CD8-positive, alpha-beta memory T cell (primary cell): ENCODE measurements at places on chromosomes 1 and 21.

DNA sequence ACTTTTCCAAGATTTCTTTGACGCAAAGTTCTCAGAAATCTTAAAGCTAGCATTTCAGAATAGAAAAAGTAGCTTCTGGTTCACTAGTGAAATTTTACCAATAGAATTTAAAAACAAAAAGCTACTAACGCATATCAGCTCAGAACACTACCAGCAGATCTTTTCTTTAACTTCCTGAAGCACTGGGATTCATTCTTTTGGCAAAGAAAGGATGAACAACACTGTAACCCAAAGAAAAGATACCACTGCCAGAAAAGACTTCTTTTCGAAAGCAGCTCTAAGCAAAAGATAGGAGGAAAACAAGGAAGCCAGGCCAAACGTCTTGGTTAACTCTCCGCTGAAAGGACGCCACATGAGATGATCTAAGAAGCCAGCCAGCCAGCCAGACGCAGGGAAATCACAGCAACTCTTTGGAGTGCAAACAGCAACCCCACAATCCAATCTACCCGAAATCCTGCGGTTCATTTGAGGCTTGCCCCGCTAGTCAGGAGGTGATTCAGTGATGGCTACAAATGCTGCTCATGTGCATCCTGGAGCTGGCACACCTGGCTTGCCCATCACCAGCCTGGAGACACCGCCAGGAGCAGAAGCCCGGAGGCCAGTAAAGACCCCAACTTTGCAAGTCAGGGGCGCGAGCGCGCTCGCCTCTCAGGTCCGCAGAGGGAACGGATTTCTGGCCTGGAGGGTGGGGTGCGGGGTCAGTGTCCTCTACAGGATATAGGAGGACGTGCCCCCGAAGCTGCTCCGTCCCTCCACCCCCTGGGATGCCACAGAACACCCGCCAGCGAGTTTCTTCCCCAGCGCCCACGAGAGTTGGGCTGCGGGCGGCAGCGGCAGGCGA lies 812 bp downstream of the NBPF1 start:
- H3K27me3 ChIP-seq = no peaks in the 10 kb centered on the region
- peak; percentile 36 for DNase-seq
- peaks cover 5% of the 10 kb centered on the region for H3K36me3 ChIP-seq
- H3K4me1 ChIP-seq = peaks cover 23% of the 10 kb centered on the region
- H3K27ac ChIP-seq = peak overlapping the region; percentile 4

- H3K27ac ChIP-seq = no peak overlapping the region
- H3K27me3 ChIP-seq = no peaks in the 10 kb centered on the region
- DNase-seq = no peak
- no peaks in the 10 kb centered on the region for H3K4me1 ChIP-seq
Measured at GRCh38 chr1:3194760-3195479, 125.9 kb downstream of the PRDM16 start.

DNA sequence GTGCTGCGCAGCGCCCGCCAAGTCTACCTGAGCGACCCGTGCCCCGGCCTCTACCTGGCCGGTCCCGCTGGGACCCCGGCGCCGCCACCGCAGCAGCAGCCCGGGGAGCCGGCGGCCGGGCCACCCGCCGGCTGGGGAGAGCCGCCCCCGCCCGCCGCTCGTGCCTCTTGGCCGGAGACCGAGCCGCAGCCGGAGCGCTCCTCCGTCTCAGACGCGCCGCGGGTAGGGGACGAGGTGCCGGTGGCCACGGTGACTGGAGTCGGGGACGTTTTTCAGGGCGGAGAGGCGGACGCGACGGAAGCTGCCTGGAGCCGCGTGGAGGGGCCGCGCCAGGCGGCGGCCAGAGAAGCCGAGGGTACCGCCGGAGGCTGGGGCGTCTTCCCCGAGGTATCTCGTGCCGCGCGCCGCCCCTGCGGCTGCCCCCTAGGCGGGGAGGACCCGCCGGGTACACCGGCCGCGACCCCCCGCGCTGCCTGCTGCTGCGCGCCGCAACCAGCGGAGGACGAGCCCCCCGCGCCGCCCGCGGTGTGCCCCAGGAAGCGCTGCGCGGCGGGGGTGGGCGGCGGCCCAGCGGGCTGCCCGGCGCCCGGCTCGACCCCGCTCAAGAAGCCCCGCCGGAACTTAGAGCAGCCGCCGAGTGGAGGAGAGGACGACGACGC lies 646 bp downstream of the IER5 start:
- no peaks in the 10 kb centered on the region for H3K27me3 ChIP-seq
- H3K36me3 ChIP-seq = no peaks in the 10 kb centered on the region
- peak overlapping the region; percentile 99 for H3K27ac ChIP-seq
- DNase-seq = no peak

DNA sequence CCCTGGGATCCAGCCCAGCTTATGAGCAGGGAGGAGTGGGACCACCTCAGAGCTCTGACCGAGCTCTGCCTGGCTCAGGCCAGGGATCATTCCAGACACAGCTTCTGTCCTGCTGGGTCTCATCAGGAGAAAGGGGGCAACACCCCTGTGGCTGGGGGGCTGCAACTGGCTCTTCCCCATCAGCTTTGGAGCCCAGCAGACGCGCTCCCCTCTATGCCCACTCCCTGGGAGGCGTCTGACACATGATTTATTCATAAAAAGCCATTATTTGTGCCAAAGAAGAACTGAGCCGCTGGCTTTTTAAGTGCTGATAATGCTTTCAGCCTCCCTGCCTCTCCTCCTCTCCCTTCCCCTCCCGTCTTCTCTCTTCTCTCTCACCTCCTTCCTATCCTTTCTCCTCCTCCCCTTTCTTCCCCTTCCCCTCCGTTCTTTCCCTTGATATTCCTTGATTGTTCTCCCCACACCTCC lies 25.0 kb downstream of the FOXO6 start:
- DNase-seq = no peak
- H3K36me3 ChIP-seq = no peaks in the 10 kb centered on the region
- H3K4me1 ChIP-seq = no peaks in the 10 kb centered on the region
- no peak overlapping the region for H3K4me3 ChIP-seq
- peaks cover 11% of the 10 kb centered on the region for H3K27me3 ChIP-seq

DNA sequence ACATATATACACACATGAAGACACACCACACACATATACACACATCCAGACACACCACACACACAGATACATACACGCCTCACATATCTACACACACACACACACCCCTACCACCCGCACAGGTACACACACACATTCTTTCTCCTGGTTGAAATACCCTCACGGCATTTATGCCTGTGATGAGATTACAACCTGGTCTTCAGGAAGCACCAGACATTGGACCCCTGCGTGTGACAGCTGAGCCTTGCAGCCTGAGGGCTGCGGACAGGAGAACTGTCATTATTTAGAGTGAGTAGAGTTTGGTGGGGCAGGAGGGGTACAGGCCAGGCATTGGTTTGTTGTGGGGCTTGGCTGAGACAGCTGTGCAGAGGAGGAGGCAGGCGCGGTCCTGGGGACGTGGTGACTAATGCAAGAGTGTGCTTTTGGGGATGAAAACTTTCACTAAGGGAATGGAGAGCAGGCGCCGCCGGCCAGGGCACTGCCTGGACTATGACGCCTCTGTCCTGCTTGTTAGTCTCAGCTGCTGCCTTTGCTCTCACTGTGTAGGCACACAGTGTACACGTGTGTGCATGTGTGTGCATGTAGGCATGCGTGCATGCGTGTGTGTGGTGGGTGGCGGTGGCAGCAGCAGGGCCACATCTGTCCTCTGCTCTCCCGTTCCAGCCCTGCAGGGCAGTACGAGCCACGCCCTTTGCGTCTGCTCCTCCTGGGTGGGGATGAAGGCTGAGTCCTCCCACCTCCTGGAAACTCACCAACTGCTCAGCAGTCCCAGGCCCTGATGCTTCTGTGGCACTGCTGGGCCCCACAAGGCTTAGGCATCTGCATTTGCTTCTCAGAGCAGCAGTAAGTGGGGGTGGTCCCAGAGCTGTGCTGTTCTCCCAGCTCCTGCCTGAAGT lies 57.6 kb downstream of the SPSB1 start:
- H3K27ac ChIP-seq = no peak overlapping the region
- H3K27me3 ChIP-seq = no peaks in the 10 kb centered on the region
- no peaks in the 10 kb centered on the region for H3K4me1 ChIP-seq
- H3K4me3 ChIP-seq = no peak overlapping the region

- DNase-seq = no peak
- peaks cover 17% of the 10 kb centered on the region for H3K4me1 ChIP-seq
- no peaks in the 10 kb centered on the region for H3K27me3 ChIP-seq
- no peak overlapping the region for H3K4me3 ChIP-seq
- no peak overlapping the region for H3K27ac ChIP-seq
Measured at GRCh38 chr1:17014671-17015567, 3.2 kb upstream of the ATP13A2 start.

DNA sequence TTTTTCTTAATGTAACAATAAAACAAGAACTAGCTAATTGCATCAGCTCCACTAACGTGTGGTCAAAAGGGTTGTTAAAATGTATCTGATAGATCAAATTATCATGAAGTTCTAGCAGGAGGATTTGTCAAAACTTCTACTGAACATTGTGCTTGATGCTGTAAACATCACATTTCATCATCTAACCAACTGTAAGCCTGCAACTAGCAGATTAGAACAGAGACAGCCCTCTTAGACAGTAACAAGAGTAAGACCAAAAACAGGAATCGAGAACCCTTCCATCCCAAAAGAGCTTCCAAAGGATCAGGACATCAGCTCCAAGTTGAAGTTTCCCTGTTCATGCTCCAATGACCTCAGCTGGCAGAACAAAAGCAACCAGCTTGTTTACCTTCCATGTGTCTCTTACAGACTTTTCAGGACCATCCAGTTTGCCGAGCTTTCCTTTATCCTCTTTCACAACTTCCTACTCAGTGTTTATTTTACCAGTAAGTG lies 44.6 kb downstream of the NIBAN1 start:
- H3K4me1 ChIP-seq = no peaks in the 10 kb centered on the region
- DNase-seq = no peak
- no peak overlapping the region for H3K27ac ChIP-seq
- H3K36me3 ChIP-seq = no peaks in the 10 kb centered on the region

DNA sequence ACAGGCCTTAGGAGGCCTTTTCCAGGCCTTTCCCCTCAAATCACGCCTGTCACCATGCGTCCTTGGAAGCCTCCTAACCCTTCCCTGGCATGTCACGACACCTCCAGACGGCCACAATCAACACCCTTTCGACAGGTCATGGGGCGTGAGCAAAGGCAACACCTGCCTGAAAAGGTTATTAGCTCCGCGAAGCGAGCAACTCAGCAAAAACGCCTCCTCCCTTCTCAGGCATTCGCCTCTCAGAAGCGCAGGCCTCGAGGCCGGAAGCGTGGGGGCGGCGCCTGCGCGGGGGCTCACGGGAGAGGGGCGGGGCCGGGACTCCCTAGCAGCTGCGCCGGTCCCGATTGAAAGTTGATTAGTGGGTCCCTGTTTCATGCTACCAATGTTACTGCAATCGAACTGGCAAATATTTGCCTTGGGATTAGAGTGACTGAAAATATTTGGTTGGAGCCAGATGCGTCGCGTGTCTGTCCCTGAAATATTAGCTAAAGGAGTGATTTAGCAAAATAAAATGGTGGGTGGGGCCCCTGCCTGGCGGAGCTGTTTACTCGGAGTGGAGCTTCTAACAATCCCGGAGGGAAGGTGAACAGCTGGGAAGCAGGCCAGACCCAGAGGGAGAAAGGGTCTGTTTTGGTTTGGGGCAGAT lies 44.9 kb downstream of the GFI1 start:
- no peaks in the 10 kb centered on the region for H3K4me1 ChIP-seq
- no peak for DNase-seq
- no peaks in the 10 kb centered on the region for H3K27me3 ChIP-seq
- no peak overlapping the region for H3K4me3 ChIP-seq
- no peaks in the 10 kb centered on the region for H3K36me3 ChIP-seq

- H3K27ac ChIP-seq = peak overlapping the region; percentile 84
- H3K36me3 ChIP-seq = no peaks in the 10 kb centered on the region
- DNase-seq = no peak
- peak overlapping the region; percentile 68 for H3K4me3 ChIP-seq
Measured at GRCh38 chr1:205211839-205212536, 486 bp upstream of the DSTYK start.

DNA sequence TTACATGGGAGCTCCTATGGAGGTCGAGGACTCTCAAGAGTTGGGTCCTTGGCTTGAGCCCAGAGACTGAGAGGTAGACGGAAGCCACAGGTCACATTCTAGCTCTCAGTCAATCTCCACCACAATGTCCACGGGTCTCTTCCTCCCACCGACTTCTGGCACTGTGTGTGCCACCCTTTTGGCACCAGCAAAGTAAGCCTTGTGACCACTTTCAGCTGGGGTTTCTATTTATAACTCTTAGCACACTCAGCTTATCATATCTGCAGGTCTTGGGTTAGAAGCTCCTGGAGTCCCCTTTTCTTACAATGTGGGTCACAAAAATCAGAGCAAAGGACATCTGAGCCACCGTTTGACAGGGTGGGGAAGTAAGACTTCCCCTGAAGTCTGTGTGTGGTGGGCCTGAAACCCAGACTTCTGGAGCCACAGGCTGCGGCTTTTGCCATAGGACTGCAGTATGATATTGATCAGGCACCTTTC lies 28.3 kb downstream of the NCMAP start:
- no peak for DNase-seq
- peaks cover 9% of the 10 kb centered on the region for H3K27me3 ChIP-seq
- no peaks in the 10 kb centered on the region for H3K36me3 ChIP-seq
- H3K4me1 ChIP-seq = peaks cover 4% of the 10 kb centered on the region
- H3K27ac ChIP-seq = no peak overlapping the region
- no peak overlapping the region for H3K4me3 ChIP-seq

GRCh38 chr1:60950224-60951063 lies 131.9 kb upstream of the NFIA start:
- H3K4me3 ChIP-seq = no peak overlapping the region
- H3K36me3 ChIP-seq = no peaks in the 10 kb centered on the region
- DNase-seq = no peak
- no peaks in the 10 kb centered on the region for H3K4me1 ChIP-seq

DNA sequence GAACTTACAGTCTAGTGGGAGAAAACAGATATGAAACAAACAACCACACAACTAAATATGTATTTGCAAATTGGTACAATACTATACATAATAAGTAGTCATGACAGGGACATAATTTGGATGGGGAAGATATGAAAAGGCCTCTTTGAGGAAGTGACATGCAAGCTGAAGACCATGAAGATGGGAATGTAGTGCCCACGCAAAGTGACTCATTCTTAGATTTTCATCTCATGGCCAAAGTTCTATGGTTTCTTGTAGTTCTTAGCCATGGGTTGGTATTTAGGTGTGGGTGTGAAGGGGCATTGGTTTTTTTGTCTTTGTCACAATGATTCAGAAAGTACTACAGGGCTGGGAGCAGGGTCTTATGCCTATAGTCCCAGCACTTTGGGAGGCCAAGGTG lies 105.4 kb upstream of the FAM78B start:
- no peak overlapping the region for H3K4me3 ChIP-seq
- no peak overlapping the region for H3K27ac ChIP-seq
- no peaks in the 10 kb centered on the region for H3K36me3 ChIP-seq

- DNase-seq = no peak
- no peaks in the 10 kb centered on the region for H3K27me3 ChIP-seq
- H3K36me3 ChIP-seq = no peaks in the 10 kb centered on the region
- no peak overlapping the region for H3K27ac ChIP-seq
- no peak overlapping the region for H3K4me3 ChIP-seq
Measured at GRCh38 chr1:235021321-235021720, 107.3 kb downstream of the TOMM20 start.

DNA sequence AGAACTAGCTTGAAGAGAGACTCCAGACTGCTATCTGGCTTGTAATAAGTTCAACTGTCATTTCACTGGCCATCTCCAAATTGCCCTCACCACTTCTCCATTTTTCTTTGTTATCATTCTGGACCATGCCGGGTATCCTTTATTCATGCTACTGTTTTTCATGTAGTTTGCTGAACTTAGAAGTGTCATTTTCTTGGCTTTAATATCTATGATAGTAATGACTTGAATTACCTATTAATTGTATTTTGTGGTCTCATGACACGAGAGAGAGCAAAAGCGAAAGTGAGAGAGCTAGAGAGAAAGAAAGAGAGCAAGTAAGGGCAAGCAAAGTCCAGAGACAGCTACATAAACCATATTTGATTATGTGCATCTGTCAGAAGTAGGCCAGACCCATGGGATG lies 184.9 kb upstream of the ATP1B1 start:
- H3K36me3 ChIP-seq = no peaks in the 10 kb centered on the region
- no peaks in the 10 kb centered on the region for H3K4me1 ChIP-seq
- no peak for DNase-seq
- no peaks in the 10 kb centered on the region for H3K27me3 ChIP-seq
- H3K27ac ChIP-seq = no peak overlapping the region
